HFF-Myc (cell line): ENCODE measurements at places on chromosomes 7 and 10.

DNA sequence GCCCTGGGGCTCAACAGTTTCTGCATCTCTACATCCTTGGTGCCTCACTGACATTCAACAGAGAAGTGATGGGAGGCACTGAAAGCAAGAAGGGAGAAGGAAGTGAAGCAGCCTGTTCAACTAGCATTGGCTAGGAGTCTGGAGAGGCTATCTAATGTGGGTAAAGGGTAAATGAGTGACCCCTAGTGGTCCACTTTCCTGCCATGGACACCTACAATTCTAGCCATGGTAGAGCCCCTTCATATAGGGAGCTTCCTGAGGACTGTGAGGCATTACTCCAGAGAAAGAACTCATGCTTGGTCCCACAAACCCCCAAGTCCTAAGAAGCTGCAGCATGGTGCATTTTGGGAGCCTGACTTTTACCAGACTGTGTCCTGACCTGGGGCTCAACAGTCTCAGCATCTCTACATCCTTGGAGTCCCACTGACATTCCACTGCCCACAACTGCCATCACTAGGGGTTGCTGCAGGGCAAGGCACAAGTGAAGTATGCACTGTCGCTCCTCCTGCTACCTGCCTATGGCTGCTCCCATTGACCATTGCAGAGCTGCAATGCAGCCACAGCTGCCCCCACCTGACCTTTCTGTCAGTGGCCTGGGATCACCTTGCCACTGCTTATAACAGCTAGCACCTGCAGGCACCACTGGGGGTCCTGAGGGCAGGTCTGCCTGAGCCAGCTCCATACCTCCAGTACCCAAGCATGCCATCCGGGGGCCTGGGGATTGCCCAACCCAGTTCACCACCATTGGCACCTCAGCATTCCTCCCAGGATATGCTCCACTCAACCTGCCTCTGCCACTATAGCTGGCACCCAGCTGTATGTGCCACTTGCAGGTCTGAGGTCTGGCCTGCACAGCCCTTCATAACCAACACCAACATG, 44.1 kb upstream of the CDK6 start:
- DNase-seq: no peak

DNA sequence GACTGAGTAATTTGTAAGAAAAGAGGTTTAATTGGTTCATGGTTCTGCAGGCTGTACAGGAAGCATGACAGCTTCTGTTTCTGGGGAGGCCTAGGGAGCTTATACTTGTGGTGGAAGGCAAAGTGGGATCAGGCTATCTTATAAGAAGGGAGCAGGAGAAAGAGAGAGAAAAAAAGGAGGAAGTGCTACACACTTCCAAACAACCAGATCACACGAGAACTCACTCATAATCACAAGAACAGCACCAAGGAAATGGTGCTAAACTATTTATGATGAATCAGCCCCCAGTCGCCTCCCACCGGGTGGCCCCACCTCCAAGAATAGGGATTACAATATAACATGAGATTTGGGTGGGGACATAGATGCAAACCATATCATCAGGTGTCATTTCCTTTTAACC, 89.1 kb upstream of the KCNMA1 start:
- DNase-seq: no peak

- DNase-seq: no peak
Observed at GRCh38 chr7:101911800-101912715, 94.6 kb downstream of the CUX1 start.

- no peak for DNase-seq
Observed at GRCh38 chr7:157446322-157446721, 109.5 kb downstream of the DNAJB6 start.

DNA sequence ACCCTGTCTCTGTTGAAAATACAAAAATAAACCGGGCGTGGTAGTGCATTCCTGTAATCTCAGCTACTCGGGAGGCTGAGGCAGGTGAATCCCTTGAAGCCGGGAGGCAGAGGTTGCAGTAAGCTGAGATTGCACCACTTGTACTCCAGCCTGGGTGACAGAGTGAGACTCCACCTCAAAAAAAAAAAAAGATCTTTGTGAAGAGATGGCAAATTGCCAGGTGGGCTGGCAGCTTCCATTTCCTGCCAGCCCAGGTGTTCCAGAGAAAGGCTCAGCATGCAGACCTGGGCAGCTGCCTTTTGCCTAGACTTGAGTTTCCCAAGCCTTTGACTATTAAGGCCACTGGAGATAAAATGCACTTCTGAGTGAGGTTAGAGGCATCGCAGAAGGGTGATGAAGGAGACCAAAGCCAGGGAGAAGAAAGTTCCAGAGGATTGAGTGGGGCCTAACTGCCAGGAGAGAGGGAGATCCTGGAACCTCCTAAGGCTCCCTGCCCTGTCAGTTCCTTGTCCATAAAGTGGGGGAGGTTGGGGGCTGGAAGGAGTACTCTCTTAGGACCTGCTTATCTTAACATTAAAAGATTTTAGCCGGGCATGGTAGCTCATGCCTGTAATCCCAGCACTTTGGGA, 10.0 kb upstream of the DDIT4 start:
- no peak for DNase-seq

DNA sequence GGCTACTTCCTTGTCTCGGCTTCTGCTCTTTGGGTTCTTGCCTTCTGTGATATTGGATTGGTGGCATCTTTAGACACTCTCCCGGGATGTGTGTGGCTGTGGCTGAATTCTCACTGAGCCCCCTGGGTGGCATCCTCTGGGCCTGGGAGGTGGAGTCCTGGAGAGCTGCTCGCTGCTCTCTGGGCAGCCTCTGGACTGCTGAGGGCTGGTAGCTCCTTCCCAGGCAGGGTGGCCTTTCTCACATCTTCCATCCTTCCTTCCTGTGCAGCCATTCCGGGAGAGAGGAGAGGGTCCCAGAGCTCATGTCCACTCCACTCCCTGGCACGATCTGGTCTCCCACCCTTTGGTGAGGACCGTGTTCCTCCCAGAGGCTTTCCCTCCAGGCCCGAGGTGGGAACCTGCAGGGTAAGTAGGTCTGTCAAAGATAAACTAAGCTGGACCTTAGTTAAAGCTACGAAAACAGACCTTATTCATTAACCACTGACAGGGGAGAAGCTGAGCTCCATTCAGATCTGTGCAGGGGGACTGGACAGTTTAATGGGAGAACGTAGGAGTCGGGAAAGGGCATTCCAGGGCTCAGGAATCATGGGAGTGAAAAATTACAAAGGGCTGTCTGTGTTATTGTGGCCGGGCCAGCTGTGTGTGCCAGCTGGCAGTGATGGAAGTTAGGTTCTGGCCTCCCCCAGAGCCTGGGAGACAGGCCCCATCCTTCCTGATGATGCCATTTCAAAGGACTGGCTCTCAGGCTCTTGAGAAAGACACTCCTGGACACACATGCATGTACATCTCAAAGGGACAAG, 8.7 kb downstream of the ATP6V0E2 start:
- no peak for DNase-seq

DNA sequence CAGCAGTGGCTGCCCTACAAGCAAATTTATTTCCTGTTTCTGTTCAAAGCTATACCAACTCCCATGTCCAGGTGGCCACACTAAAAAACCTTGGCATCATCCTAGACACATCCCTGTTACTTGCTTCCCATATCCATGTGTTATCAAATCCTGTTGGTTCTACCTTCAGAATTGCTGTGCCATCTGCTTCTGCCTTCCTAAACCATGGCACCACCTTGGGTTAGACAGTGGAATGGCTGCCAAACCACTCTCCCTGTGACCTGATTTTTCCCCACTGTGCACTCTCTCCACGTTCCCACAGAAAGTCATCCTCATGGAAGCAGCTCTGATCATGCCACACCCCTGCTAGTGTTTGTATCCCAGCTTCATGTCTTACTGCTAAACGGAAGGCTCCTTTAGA, 697.6 kb upstream of the GALNT17 start:
- no peak for DNase-seq

- DNase-seq: no peak
Observed at GRCh38 chr10:69867699-69868558, 66.2 kb downstream of the COL13A1 start.

- DNase-seq: no peak
Observed at GRCh38 chr7:124349443-124349842, 316.6 kb upstream of the TMEM229A start.

DNA sequence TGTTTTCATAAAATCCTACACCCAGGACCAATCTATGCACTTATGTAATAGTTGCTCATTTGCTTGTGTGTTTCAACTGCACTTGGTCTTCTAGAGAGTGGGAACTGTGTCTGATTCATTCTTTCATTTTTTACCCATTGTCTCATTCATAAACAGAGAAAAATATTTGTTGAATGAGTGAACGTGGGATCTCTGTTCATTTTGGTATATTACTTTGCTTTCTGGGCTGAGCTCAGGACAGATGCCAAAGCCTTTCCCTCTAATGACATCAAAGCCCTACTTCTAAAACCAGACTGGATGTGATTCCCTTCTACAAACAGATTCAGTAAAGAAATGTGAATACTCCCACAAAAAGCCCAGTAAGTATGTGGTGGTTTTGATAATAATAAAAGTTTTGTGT, 145.2 kb downstream of the ST7 start:
- peak; percentile 40 for DNase-seq

- no peak for DNase-seq
Observed at GRCh38 chr10:131018886-131019500, 292.5 kb downstream of the TCERG1L start.

- no peak for DNase-seq
Observed at GRCh38 chr7:92644406-92645113, 54.4 kb upstream of the FAM133B start.

DNA sequence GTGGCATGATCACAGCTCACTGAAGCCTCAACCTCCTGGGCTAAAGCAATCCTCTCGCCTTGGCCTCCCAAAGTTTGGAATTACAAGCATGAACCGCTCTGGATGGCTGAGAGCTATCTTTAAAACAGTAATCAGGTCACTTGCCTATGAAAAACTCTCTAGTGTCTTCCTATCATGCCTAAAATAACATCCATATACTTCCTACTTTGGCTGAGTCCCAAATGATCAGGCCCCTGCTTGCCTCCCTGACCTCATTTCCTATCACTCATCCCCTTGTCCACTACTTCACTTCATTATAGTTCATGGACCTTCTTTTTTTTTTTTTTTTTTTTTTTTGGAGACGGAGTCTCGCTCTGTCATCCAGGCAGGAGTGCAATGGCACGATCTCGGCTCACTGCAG, 28.0 kb downstream of the SEPTIN7 start:
- no peak for DNase-seq

DNA sequence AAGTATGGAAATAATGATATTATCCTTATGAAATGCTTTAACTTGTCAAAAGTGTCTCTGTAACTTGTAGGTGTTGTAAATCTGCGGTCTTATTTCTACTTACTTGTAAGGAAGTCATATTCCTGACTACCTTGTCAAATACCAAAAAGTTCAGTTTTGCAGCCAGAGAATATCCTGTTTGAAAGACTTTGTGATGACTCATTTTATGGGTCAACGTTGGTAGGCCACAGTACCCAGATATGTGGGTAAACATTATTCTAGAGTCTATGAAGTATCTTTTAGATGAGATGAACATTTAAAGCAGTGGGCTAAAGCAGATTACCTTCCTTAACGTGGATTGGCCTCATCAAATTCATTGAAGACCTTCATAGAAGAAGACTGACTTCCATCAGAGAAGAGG, 195.3 kb downstream of the PPP1R9A start:
- DNase-seq: no peak

- no peak for DNase-seq
Observed at GRCh38 chr10:73053275-73053674, 43.4 kb downstream of the P4HA1 start.

GRCh38 chr7:34091321-34091917, 186.1 kb downstream of the BMPER start:
- DNase-seq: no peak

DNA sequence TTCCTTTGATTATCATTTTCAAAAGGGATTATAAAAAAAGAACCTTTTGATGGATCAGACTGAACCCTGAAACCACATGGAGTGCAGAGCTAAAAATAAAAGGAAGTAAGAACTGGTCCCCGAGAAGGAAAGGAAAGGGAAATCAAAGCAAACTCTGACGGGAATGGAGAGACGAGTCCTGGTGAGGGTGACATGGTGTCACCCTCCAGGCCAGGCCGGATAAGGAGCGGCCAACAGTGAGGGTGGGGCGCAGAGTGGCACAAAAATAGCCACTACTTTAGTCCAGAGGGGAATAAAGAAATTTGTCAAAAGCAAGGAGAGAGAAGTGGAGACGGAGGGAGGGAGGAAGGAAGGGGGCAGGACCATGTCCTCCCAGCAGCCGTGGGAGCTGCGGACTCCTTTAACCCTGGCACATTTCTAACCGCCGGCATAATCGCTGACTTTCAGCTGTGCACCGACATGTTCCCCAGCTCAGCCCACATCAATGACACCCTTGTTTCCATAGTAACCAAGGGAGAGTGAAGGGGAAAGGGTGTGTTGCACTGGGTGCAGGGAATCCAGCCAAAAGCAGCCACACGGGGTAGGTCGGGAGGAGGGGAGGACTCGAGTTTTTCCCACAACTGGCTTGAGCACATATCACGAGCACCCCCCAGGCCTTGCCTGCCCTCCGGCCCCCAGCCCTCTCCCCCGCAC, 29.7 kb downstream of the TRIM8 start:
- DNase-seq: peak; percentile 41
